Psoas muscle (tissue), 8 donors: ENCODE measurements at places on chromosomes 7 and 10. TPM values are rescaled to one million over a fixed set of nuclear protein-coding genes. Genes with fewer than 3 reads are reported as not detected.

DNA sequence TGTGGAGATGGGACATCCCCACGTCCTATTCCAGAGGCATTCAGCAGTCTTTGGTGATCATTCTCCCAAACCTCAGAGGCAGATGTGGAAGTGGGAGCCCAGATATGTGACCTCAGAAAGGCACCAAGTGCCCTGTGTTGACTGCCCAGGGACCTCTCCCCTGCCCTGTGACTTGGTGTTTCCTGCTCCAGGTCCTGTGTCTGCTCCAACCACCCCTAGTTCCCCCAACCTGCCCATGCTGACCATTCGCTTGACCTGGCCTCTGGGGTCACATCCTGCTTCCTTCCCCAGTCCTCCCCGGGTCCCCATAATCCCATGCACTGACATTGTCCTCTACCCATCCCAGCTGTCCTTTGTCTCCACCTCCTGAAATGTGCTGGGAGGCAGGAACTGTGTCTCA lies 7.6 kb downstream of the CYP26A1 start:
- peaks cover 50% of the 10 kb centered on the region for H3K27me3 ChIP-seq
- DNase-seq: no peak
- no peak overlapping the region for H3K27ac ChIP-seq
- no peak overlapping the region for H3K4me3 ChIP-seq

DNA sequence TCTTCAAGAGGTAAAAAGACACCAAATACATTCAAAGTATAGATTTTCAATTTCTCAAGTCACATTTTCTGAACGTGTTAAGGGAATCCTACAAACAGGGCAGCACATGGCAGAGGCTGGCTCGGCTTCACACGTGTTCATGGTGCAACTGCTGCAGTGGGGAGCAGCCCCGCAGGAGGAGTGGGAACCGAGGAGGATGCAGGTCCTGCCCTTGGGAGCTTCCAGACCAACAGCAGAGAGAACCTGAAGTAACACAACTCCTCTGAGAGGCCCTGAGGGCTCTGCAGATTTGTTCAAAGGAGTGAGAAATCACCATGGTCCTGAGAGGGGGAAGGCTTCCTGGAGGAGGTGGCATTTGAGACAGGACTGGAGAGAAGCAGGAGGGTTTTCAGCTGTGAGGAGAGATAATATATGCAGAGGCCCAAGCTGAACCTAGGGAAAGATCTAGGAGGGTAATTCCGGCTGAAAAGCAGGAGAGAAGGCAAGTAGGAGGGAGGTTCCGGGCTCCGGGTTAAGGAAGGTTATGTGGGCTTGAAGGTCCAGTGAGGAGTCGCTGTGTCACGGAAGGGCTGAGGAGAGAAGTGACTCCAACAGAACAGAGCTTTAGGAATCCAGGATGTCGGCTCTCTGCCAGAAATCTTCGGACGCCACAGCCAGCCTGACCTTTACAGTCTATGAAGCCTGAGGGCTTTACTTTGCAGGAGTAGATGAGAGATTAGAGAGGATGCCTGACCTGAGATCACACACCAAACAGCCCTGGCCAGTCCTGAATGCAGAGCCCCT lies 77.5 kb downstream of the GPR26 start:
- H3K27ac ChIP-seq: no peak overlapping the region
- DNase-seq: no peak
- H3K36me3 ChIP-seq: no peaks in the 10 kb centered on the region

Gene C10orf95
- total RNA-seq: not detected

DNA sequence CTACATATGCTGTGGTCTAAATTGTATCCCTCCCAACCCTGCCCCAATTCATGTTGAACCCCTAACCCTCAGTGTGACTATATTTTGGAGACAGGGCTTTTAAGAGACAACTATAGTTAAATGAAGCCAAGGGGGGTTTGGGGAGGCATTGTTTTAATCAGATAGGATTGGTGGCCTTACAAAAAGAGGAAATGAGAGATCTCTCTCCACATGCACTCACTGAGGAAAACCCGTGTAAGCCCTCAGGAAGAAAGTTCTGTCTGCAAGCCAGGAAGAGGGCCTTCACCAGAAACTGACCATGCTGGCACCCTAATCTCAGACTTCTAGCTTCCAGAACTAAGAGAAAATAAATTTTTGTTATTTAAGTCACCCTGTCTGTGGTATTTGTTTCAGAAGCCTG lies 276.7 kb downstream of the KIF20B start:
- H3K36me3 ChIP-seq: no peaks in the 10 kb centered on the region
- H3K27ac ChIP-seq: no peak overlapping the region
- no peaks in the 10 kb centered on the region for H3K4me1 ChIP-seq
- H3K4me3 ChIP-seq: no peak overlapping the region

- peak; percentile 16 for DNase-seq
- no peaks in the 10 kb centered on the region for H3K36me3 ChIP-seq
- H3K4me3 ChIP-seq: peak overlapping the region; percentile 87
- no peaks in the 10 kb centered on the region for H3K27me3 ChIP-seq
- peak overlapping the region; percentile 77 for H3K27ac ChIP-seq
These were observed 452 bp upstream of the RPP30 start for GRCh38 chr10:90871279-90871765.

Gene ANKRD7
- 0.82 TPM for total RNA-seq

- H3K4me3 ChIP-seq: no peak overlapping the region
- no peak overlapping the region for H3K27ac ChIP-seq
- H3K4me1 ChIP-seq: no peaks in the 10 kb centered on the region
- no peak for DNase-seq
- H3K36me3 ChIP-seq: no peaks in the 10 kb centered on the region
These were observed 117.2 kb downstream of the ACTR3B start for GRCh38 chr7:152876749-152877148.

Gene CRHR2
- total RNA-seq: 1.3 TPM

GRCh38 chr7:66558660-66559465 lies 69.8 kb upstream of the KCTD7 start:
- no peaks in the 10 kb centered on the region for H3K4me1 ChIP-seq
- no peak overlapping the region for H3K27ac ChIP-seq
- no peaks in the 10 kb centered on the region for H3K27me3 ChIP-seq

Gene C7orf57
- total RNA-seq: not detected

GRCh38 chr7:22972207-22972606 lies 41.7 kb downstream of the HYCC1 start:
- peak overlapping the region; percentile 80 for H3K27ac ChIP-seq
- peaks cover 26% of the 10 kb centered on the region for H3K4me1 ChIP-seq
- DNase-seq: no peak
- H3K27me3 ChIP-seq: no peaks in the 10 kb centered on the region

DNA sequence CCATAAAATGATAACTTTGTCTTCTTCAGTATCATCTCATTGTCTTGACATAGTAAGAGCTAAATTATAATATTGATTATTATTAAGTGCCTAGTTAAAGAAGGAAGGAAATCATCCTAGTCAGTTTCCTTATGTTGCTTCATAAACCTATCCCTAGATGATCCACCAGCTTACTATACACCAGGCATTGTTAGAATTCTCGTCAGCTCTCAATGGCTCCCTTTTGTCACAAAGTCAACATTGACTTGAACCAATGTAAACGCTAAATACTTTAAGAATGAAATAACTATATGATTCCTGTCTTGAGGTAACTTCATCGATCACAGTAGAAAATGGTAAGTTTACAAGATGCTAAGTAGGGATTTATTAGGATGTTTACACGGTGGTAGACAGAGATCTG lies 1162.9 kb downstream of the CNTNAP2 start:
- H3K4me3 ChIP-seq: no peak overlapping the region
- no peak for DNase-seq
- no peaks in the 10 kb centered on the region for H3K27me3 ChIP-seq
- no peak overlapping the region for H3K27ac ChIP-seq

Gene CXCL12
- total RNA-seq: 24.4 TPM
